ENCODE measurements at places on chromosomes 5 and 9.

- no peak for DNase-seq
Measured at GRCh38 chr9:136248951-136249876, 3.6 kb upstream of the QSOX2 start.

GRCh38 chr5:179326122-179326927 is 18.9 kb downstream of the ADAMTS2 start:
- DNase-seq, result no peak

DNA sequence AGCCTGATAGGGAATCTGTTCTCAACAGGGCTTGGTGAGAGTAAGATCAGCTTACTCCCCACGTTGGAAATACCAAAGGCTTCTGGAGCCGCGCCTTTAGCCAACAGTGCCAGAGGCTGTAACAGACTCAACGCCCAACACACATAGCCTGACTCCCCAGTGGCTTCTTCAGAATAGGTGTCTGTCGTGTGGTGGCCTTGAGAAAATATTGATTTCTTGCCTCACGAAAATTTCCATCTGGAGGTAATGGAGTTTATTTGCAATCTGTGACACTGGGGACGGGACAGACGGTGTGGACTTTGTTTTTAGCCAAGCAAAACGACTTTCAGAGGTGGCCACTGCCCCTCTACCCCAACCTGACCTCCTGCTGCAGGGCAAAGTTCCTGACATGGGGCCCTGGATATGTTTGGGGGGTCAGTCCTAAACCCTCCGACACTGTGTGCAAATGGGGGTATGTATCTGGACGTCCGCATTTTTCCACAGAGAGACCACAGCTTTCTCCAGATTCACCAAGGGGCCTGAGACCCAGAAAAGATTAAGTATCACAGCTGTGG is 189.3 kb downstream of the CDK5RAP2 start:
- DNase-seq, result no peak

GRCh38 chr5:35803191-35803651 is 53.5 kb upstream of the IL7R start:
- DNase-seq, result peak; percentile 46

DNA sequence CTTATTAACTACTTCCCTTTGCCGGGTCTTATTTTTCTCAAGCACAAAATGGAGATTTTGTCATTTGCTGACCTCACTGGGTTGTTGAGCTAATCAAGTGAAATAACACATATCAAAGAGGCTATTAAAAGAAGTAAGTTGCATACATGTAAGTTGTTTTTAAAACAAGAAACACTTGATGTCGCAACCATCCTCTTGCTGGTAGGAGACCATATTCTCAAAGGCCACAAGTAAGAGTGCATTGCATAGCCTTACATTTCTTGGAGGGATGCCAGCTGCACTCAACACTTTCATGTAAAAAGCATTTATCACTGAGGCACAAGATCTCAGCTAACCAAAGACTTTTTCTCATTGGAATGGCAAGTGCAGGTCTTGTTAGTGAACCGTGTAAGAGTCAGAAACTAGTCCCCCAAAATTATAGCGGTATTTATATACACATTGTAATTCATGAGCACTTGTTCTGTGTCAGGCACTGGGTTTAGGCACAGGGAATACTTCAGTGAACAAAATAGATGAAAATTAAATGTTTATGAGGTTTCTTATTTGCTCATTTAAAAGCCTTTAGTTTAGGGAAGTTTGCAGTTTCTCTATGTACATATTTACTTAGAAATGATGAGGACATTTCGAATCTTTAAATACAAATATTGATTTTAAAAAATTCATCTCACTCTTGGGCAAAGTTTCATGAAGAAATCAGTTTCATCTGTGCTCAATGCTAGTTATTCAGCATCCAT is 72.0 kb downstream of the ZFAND5 start:
- DNase-seq, result no peak

DNA sequence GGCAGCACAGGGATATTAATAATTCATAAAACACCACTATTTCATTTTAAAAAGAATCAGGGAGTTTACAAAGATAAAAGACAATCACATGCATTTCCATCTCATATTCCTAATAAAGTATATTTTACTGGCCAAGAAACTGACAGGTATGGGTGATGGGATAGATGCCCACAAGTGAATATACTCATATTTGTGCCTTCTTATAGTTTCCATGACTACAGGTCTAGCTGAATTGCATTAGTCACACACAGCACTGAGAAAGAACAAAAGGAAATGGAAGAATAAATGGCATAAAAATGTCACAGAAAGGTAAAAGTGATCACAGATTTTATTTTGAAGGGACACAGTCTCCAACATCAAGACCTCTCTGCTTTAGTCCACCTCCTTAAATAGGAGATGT is 193.5 kb downstream of the PLK2 start:
- no peak for DNase-seq

- no peak for DNase-seq
Measured at GRCh38 chr9:78114581-78114980, 83.0 kb upstream of the GNAQ start.

DNA sequence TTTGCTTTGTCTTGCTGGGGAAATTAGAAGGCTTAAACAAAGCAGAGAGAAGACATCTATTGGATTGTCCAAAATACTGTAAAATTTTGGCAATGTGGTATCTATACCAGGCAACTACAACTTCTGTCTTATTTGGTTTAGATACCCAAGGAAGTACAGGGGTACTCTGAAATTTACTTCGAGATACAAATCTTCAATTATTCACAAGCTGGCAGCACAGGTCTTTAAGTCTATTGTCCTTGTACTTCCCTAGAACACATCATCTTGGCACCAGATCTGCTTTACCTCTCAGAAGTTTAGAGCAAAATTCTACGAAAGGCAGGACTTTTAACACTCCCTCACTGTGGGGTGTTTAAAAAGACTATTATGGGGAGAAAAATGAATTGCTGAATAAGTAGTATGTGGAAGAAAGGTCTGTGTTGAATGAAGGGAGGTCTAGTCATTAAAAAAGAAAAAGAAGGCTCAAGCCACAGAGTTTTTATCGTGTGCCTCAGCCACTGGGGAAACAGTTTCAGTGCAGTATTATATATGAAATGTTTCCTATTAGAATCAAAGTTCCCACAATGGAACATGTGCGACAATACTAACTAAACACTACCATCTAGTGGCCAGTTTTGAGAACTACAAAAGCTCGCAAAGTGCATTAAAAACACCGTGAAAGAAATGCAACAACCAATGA is 93.7 kb downstream of the PDE4D start:
- DNase-seq, result no peak

GRCh38 chr5:146751054-146751453 is 127.5 kb downstream of the PPP2R2B start:
- no peak for DNase-seq

DNA sequence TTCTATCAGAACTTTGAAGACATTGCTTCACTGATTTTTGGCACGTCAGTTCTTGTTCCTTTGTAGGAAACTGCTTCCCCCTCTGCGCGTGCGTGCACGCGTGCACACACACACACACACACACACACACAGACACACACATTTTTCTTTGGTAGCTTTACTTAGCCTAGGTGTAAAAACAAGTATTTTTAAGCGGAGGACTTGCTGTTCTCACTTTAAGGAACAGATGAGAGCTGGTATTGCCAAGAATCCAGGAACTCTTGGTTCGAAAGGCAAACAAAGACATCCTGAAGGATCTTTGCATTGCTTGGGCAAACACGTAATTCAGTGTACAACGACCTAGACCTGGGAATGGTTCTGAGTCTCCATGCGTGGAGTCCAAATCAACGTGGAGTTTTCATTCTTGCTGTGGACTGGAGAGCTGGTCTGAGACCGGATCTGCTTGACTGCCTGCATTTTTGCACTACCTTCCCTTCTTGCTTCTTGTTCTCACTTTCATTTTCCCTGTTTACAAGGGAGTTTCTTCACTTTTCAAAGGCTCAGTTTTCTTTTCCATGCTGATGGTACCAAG is 8.2 kb downstream of the TMEM268 start:
- no peak for DNase-seq

DNA sequence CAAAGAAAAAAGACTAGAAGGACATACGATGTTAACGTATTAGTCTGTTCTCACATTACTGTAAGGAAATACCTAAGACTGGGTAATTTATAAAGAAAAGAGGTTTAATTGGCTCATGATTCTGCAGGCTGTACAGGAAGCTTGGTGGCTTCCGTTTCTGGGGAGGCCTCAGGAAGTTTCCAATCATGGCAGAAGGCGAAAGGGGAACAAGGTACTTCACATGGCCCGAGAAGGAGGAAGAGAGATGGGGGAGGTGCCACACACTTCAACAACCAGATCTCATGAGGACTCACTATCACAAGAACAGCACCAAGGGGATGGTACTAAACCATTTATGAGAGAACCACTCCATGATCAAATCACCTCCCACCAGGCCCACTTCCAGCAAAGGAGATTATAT is 110.1 kb downstream of the CARTPT start:
- DNase-seq, result no peak

GRCh38 chr9:137602661-137603060 is 2.8 kb upstream of the ARRDC1 start:
- no peak for DNase-seq

DNA sequence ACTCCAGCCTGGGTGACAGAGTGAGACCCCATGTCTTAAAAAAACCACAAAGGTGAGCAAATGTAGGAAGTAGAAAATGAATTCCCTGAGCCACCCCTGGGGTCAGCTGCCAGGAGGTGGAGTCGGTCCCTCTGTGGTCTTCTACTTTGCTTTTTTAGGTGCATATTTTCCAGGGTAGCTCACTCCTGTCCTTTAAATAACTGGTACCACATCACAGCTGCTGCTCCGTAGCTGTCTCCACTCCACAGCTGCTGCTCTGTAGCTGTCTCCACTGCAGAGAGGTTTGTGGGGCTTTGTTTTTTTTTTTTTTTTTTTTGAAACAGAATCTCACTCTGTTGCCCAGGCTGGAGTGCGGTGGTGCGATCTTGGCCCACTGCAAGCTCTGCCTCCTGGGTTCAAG is 8.9 kb downstream of the WDR5 start:
- DNase-seq, result no peak

GRCh38 chr5:63233361-63233760 is 654.7 kb downstream of the LRRC70 start:
- no peak for DNase-seq

DNA sequence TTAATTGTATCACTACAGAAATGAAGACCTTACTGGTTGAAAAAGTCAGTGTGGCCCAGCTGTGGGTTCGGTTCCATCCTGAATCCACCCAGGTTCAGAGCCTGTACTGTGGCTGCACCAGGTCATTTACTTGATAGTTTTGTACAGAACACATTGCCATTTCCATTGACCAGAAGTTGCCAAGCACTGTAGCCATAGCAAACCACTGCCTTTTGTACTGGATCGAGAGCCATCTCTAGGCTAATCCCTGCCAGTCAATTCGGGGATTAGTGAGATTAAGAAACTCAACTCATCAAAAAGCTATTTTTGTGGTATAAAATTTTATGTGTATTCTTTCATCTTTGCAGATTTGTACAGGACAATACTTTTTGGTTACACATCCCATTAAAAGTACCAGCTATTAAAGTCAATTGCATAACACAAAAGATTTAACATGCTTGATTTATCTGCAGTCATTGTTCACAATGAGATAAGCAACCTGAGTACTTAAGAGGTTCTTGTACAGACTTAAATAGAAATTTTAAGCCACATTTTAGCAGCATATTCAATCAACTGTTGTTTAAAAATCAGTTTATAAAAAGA is 108.5 kb upstream of the OTULINL start:
- DNase-seq, result no peak

DNA sequence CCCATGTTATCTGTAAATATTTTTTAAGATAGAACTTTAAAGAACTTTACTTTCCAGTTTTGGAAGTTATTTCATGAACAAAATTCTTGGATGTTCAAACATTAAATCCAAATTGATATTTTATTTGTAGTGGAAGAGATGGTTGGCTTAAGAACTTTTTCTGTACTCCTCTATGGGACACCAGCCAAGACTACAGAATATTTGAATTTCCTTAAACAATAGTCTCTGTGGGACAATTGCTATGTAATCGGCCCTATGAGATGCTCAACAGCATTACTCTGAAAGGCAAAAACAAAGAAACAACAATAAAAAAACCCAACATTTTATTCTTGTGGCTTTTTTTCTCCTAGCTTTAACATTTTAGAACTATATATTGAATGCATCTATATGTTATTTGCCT is 289.3 kb downstream of the ARHGEF28 start:
- DNase-seq, result no peak

DNA sequence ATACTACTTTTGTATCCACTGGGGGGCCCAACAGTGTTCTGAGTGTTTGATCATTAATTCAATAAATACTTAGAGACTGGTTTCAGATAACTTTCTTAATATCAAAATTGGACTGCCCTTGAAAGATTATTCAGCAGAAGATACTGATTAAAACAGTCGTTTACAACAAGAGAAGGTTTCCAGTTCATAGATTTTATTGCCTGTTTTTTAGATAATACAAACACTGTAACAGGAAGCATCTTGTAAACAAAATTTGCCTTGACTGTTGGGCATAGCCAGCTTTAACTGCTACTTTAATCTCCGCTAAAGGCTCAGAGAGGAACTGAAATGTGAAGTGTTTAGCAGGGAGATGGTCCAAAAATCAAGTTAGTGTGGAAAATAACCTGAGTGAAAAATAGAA is 1168.7 kb upstream of the NUDT12 start:
- DNase-seq, result no peak

- no peak for DNase-seq
Measured at GRCh38 chr9:132182314-132183091, 20.6 kb downstream of the NTNG2 start.

- no peak for DNase-seq
Measured at GRCh38 chr9:120312031-120312430, 267.9 kb downstream of the CDK5RAP2 start.

DNA sequence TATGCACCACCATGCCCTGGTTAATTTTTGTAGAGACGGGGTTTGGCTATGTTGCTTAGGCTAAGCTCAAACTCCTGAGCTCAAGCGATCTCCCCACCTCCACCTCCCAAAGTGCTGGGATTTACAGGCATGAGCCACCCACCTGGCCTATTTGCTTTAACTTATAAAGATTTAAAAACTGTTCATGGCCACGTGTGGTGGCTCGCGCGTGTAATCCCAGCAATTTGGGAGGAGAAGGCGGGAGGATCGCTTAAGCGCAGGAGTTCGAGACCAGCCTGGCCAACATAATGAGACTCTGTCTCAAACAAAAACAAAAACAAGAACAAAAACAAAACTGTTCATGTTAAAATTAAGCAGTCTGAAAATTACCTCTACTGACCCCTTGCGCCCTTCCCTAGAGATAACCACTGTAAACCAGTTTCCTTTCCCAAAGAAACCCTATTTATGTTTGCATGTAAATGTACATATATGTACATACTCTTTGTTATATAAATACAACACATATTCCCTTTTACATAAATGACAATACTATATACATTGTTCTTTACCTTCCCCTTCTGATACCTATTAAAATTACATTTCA is 1.5 kb downstream of the AK6 start:
- no peak for DNase-seq

DNA sequence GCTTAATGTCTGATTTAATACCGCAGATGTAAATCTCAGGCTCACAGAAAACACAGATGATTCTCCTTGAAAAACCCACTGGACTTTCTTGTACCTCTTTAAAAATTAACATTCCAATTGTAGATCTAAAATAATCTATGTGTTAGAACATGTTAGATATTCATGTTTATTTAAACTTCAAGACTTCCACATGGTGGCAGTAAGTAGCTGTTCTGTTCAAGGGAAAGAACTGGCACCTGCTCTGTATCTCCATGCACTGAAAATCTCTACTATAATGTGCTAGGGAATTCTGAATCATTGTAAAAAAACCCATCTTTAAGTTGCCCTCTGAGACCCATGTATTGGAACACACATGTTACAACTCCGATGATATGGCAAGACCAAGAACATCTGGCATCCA is 366.9 kb downstream of the DMRTA1 start:
- no peak for DNase-seq

GRCh38 chr5:43104057-43104456 is 16.7 kb upstream of the ZNF131 start:
- DNase-seq, result no peak

GRCh38 chr9:112408819-112409218 is 28.9 kb downstream of the HSDL2 start:
- no peak for DNase-seq
